COR-L47 (cell line): ENCODE measurements at places on chromosomes 4 and X.
A peak's percentile ranks its signal among the peaks of the same experiment; 100 is the strongest.

- no peak for DNase-seq
Measured at GRCh38 chr4:2459589-2460349, 9.1 kb upstream of the RNF4 start.

- DNase-seq, result peak; percentile 85
Measured at GRCh38 chrX:24647257-24648058, at the start of gene PCYT1B. TSS of gene PCYT1B (minus strand) at chrX:24647347. CDS start at chrX:24647105, 242 bp downstream.

DNA sequence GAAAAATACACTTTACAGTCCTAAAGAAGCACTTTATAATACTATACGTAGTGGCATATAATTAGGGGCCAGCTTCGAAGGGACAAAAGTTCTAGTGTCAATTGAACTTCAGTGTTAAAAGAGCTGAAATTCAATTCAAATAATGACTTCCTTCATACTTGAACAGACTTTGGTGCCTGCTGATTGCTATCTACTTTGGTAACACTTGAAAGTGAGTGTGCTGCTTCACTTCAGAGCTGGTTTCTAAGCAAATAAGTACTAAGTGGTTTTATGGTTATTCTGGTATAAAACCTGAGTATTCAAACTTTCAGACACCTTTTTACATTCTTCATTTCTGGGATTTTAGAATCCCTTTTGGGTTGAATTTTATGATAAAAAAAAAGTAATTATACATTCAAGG lies 107.0 kb downstream of the SLC4A4 start:
- DNase-seq, result no peak

DNA sequence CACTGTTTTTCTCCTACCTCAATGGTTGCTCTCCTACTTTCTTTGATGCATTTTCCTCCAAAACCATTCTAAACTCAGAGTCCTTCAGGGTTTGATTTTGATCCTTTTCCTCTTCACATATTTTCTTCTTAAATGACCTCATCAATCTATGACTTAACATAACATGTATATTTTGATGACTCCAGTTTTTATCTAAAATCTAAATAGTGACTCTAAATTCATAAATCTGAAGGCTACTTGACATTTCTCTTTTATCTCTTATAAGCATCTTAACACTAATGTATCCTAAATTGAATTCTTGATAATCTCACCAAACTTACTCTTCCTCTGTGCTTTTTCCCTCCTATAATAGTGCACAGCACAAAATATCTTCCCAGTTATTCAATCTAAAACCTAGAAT lies 4.7 kb upstream of the ARHGEF38 start:
- no peak for DNase-seq

DNA sequence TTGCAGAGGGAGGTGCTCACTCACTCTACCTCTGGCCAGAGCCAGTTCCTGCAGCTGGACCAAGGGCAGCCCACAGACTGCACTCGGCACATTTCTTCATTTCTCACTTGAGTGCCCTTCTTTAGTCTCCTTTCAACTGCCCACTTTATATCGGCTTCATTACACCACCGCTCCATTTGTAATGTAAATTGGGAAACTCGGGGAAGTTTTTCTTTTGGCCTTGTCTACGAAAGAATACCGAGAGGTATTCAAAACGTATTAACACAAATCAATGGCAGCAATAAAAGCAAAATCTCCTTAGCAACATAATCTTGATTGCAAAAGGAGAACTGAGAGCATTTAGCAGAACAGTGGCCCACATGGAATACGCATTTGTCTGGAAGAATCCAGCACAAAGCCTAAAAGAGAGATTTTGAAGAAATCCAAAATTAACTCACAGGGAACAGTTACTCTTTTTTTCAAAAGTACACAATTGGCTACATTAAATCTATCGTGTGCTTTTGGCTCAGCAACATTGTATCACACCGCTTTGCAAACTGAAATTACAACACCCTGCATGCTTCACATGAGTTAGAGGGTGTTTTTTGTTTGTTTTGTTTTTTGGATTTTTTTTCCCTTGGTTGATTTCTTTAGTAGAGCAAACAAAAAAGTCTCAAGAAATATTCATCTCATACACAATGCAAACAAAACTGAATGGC lies 62.6 kb downstream of the CHIC2 start:
- DNase-seq, result no peak

GRCh38 chr4:111040904-111041303 lies 418.0 kb upstream of the PITX2 start:
- DNase-seq, result no peak

- no peak for DNase-seq
Measured at GRCh38 chrX:63922221-63922620, 137.2 kb upstream of the ARHGEF9 start.

DNA sequence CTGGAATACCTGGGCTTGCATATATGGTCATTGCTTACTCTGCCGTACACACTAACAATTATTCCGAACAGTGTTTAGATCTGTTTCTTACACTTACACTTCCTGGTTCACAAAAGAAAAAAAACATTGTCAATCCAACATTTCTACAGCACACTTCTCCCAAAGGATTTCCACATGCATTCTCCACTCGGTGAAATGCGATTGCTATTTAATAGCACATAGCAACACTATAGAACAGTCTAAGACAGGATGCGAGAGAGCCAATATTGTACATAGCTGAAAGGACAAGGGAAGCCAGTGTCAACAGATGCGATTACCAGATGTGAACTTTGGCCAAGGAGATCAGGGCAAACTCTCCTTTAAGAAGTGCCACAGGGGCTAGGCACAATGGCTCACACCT lies 220.7 kb upstream of the GPC4 start:
- no peak for DNase-seq

GRCh38 chr4:37381040-37381668 lies 136.6 kb downstream of the NWD2 start:
- peak; percentile 6 for DNase-seq

DNA sequence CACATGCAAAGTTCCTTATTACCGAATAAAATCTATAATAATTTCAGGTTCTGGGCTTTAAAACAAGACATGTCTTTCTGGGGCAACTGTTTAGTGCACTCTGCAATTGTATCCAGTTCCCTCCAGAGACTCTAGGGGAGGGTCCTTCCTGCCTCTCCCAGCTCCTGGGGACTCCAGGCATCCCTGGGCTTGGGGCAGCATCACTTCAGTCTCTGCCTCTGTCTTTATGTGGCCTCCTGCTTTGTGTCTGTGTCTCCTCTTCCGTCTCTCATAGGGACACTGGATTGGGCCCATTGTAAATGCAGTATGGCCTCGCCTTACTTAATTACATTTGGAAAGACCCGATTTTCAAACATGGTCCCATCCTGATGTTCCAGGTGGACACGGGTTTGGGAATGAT lies 10.9 kb upstream of the ASMTL start:
- DNase-seq, result no peak

GRCh38 chr4:155597933-155598451 lies 68.7 kb upstream of the GUCY1A1 start:
- DNase-seq, result no peak

DNA sequence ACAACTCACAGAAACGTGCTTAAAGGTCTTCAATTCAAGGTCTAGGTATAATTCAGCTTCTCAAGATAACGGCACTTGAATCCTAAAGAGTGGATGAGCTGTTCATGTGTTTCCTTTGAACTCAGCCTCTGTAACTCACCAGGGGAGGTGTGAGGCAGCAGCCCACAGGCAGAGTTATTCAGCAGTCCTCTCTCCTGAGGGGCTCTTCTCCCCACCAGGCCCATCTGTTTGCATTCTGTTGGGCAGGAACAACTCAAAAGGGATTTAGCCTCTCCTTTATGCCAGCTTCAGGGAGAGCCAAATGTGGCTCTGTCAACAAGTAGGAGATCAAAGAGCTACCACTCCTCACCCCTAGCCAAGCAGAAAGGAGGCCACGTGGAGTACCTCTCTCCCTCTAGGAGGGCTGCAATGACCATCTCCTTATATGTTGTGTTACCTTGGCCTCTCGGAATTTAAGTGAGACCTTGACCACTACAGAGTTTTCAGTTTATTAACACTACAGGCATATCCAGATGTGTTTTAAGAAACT lies 151.2 kb downstream of the SPATA18 start:
- DNase-seq, result no peak

GRCh38 chrX:108271397-108271787 lies 166.8 kb downstream of the COL4A6 start:
- no peak for DNase-seq

GRCh38 chr4:27010334-27010940 lies 149.8 kb downstream of the STIM2 start:
- DNase-seq, result peak; percentile 45

DNA sequence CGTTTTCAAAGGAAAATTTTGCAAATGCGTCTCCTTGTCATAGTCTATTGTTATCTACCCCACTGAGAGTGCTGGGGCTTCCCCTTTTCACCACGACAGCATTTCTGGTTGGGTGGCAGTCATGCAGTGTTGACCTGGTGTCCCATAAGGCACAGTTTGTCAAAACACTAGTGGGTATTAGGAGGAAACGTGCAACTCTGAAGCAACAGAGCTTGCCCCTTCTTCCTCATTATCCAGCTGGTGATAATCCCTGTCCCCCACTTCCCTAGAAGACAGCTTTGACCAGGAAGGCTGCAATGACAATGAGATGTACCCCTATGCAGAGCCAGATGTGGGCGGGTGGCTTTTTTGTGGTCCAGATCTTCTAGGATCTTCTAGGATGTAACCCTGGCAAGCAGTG lies 1.8 kb downstream of the TBC1D1 start:
- DNase-seq, result no peak

DNA sequence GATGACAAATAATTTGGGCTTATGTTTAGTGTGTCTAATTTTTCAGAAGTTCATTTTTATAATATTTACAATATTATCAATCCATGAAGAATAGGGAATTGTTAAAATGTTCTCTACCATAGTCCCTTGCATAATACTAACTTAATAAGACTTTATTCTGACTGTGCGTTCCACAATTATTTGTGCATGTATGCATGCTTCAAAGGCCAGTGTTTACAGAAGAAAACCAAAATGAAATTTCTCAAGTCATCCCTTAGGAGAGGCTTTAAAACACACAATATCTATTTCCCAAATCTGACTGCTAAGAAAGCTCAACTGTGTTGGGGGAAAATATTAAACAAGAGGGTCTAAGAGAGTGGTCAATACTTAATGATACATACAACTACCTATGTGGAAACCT lies 226.3 kb upstream of the ANKRD50 start:
- no peak for DNase-seq

GRCh38 chrX:13808865-13809264 lies 8.0 kb downstream of the GPM6B start:
- no peak for DNase-seq

DNA sequence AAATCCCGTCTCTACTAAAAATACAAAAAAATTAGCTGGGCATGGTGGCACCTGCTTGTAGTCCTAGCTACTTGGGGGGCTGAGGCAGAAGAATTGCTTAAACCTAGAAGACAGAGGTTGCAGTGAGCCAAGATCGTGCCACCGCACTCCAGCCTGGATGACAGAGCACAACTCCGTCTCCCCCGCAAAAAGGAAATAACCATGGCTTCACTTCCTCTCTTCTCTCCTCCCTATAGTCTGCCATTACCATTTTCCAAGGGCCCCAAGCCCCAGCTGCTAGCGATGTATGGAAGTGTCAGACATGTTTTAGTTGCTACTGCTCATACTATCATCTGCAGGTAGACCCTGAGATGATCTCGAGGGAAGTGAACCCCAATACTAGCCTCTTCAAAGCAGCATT lies 177.3 kb upstream of the FAM9B start:
- DNase-seq, result no peak

- DNase-seq, result no peak
Measured at GRCh38 chr4:113358784-113359183, 309.3 kb downstream of the ANK2 start.

GRCh38 chrX:124208660-124209059 lies 123.8 kb upstream of the TEX13D start:
- DNase-seq, result no peak

GRCh38 chr4:54897590-54897989 lies 227.8 kb downstream of the KDR start:
- no peak for DNase-seq

DNA sequence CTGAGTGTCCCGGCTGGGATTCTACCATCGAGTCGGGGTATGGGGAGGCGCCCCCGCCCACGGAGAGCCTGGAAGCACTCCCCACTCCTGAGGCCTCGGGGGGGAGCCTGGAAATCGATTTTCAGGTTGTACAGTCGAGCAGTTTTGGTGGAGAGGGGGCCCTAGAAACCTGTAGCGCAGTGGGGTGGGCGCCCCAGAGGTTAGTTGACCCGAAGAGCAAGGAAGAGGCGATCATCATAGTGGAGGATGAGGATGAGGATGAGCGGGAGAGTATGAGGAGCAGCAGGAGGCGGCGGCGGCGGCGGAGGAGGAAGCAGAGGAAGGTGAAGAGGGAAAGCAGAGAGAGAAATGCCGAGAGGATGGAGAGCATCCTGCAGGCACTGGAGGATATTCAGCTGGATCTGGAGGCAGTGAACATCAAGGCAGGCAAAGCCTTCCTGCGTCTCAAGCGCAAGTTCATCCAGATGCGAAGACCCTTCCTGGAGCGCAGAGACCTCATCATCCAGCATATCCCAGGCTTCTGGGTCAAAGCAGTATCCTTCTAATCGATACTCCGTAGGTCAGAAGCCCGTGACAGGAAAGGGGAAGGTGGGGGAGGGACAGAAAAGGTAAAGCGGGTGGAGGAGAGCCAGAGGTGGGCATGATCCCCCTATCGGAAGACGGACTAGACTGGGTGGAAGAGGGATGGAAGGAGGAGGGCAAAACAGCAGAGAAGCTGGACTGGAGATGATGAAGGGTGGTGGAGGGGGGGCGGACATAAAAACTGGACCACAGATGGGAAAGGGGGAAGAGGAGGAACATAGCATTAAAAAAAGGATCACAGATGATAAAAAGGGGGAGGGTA lies 828 bp downstream of the TSPYL2 start:
- DNase-seq, result no peak

GRCh38 chr4:38090455-38091246 lies 130.5 kb downstream of the PTTG2 start:
- DNase-seq, result no peak

DNA sequence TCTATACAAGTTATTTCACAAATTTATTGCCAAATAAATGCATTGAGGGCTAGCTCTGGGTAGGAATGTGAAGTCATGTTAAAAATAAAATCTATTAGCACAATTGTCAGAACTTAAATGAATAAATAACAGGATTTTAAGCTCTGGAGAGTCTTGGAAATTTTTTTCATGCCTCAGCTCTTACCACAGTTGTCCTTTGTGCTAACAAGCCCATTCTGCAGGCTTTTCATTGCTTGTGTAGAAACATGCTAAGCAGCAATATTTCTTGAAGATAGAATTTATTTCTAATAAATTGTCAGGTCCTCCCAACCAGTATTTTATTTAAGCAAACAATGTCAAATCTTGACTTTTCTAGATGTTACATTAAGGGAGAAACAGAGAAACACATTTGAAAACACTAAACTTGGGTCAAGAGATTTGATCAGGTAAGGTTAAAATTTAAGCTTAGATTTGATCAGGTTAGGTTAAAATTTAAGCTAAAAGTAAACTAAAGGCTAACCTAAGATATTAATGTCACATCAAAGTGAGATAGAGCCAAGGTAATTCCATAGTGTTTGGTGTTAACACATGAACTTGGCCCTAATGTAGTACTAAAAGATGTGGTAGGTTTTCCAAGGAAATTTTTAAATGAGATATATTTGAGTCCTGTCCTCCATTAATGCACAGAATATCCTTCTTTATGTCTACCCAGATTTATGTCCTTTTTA lies 179.1 kb upstream of the IL1RAPL1 start:
- DNase-seq, result no peak

- DNase-seq, result no peak
Measured at GRCh38 chr4:55397520-55398321, 2.0 kb downstream of the TMEM165 start.

GRCh38 chrX:139293991-139294390 lies 236.5 kb upstream of the F9 start:
- DNase-seq, result no peak
